Stimulated activated CD8-positive, alpha-beta memory T cell treated with anti-CD3 and anti-CD28 coated beads, Interleukin-2, amount 100 ng/mL, for 1 hour (primary cell): ENCODE measurements at places on chromosomes 16 and 17.
A peak's percentile ranks its signal among the peaks of the same experiment; 100 is the strongest.

DNA sequence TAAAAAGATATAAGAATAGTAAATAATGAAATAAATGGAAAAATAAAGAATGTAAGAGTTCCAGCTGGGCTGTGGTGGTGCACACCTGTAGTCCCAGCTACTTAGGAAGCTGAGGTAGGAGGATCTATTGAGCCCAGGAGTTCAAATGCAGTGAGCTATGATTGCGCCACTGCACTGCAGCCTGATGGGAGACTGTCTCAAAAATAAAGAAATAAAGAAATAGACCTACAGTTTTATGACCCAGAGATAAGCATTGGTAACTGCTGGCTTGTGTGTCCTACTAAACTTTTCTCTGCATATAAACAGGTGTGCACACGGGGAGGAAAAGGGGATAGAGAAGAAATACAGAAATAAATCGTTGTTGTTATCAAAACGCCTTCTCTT lies 7.8 kb upstream of the PDP2 start:
- no peak for DNase-seq

GRCh38 chr17:78381601-78382232 lies 3.3 kb downstream of the PGS1 start:
- no peak for DNase-seq

DNA sequence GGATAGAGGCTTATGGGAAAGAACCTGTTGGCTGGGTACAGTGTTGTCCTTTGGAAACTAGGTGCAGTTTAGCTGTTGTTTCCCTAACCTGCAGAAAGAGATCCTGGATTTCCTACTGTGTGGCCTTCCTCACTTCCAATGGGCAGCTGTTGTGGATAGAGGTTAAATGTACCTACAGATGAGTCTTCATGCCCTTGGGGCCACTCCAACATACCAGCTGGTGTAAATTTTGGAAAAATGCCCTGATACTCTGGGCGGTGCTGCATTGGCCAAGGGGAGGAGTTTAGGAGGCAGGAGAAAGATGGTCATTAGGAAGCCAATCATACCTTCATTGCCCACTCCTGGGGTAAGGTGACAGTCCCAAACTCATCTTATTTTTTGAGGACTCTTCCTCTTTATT lies 70.2 kb downstream of the SNX11 start:
- DNase-seq = no peak

GRCh38 chr17:21302711-21303425 lies 18.4 kb downstream of the MAP2K3 start:
- DNase-seq = no peak

- DNase-seq = no peak
Measured at GRCh38 chr16:73018821-73019456, 29.0 kb downstream of the ZFHX3 start.

DNA sequence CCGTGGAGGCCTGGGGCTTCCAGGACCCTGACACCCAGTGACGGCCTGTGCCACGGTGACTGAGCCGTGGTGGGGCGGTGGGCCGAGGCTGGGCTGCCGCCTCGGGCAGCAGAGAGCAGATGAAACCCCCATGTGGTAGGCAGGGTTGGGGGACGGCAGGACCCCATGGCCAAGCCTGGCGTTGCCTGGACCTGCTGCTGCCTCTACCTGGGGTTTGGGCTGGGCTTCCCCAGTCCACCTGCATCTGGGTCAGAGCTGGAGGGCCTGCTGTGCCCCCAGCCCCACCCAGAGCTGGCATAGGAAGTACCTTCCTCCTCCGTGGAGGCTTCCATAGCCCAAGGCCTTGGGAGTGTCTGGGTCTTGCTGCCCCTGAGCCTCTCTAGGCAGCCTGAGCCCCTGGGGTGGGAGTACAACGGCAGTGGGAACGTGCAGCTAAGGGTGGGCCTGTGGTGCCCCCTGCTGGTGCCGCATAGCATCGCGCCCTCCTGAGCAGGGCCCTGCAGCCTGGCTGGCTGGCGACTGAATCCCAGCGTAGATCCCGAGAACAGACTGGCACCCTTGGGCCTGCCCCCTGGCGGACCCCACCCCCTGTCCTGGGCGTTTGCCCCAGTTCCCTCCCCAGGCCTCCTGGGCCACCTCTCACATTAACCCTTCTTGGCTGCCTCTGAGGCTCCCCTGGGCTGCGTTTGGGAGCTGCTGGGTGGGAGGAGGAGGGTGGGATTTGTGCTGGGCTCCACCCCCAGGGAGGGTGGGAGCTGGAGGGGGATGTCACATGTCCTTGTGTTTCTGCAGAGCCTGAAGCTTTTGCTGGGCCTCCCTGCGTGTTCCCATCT lies 12.6 kb upstream of the ATP6V0C start:
- DNase-seq = peak; percentile 72

DNA sequence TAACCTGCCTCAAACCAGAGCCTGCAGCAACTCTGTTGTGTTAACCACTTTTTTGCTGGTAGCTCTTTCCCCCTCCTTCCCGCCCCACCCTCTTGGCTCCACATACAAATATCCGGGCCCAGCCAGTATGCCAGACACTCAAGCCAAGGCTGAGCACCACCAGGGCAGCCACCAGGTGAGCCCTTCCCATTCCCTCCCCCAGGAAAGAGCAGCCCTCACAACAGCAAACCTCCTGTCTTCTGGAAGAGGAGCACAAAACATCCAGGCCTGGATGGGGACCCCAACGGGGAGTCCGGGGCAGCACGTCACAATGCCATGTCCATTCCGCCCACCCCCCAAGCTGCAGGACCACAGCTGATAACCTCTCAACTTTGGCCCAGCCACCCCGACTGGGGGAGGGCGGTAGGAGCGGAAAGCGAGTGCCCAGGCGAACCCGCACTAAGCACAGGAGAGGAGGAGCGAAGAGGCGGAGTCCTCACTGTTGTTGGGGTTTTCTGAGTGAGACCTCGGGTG lies 757 bp downstream of the ORMDL3 start:
- peak; percentile 36 for DNase-seq

GRCh38 chr16:77273-77806 lies 685 bp upstream of the MPG start:
- DNase-seq = no peak

DNA sequence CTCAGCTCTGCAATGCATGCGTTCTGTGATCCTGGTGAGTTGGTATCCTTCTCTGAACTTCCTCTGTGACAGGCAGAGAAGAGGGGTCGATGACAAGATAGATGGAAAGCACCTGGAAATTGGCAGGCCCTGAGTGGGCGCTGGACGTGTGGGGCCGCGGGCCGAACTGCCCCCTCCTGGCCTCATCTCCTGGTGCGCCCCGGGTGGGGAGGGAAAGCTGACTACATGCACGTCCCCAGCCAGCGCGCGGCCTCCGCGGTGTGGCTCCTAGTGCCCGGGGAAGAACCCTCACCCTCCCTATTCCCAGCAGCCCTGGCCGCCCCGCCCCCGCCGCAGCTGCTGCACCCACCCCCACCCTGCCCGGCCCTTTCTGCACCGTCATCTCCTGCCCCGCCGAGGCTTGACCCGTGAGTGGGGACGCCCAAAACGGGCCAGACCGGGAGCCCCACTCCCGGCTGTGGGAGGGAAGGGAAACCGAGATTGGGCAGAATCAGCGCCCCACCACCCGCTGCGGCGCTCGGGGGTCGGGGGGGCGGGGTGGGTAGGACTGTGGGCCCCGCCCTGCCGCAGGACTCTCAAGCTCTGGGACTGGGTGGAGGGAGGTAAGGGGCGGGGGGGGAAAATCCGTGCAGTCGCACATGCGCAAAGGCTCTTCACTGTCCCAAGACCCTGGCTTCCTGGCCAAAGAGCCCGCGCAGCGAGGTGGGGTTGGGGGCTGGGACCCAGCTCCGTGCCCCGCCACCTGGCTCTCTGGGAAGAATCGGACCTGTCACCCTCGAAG lies at the start of gene NOL3:
Gene NOL3, plus strand, starts transcription at position 371 of the 781 bp plus-strand sequence.
- no peak for DNase-seq

DNA sequence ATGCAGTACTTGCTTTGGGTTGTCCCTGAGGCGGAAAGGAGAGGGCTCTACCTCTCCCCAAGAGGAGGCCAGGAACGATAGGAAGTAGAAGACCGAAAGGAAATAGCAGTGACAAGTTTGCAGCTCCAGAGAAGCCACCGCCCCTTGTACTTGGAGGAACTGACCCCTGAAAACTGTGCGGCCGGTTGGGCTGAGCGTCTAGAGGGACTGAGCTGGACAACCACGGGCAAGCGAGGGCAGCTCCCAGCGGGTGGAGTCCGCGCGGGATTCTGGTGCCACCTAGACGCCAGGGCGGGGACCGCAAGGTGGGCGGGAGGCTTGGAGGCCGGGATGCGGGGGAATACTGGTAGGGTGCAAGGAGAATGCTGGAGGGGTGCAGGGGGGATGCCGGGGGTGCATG lies 1.3 kb upstream of the SLC6A4 start:
- DNase-seq = no peak

- DNase-seq = no peak
Measured at GRCh38 chr16:1184980-1185379, 32.1 kb downstream of the CACNA1H start.

DNA sequence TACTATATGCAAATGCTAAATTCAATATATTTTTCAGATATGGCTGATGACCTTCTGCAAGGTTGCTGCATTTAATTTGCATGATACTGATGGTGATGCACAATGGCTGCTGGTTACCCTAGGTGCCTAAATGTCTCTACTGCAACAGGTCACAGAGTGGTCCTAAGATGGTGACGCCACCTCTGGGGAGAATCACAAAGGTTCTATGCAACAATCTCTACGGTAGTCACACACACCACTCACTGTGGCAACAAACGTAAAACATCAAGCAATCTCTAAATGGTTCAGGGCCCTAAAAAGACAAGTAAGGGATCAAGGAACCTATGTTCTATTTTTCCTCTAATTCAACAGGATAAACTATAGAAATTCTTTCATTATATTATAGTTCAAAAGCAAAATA lies 293.3 kb downstream of the CEP112 start:
- DNase-seq = no peak

- no peak for DNase-seq
Measured at GRCh38 chr17:69325518-69326376, 1.2 kb downstream of the ABCA5 start.

GRCh38 chr16:75138636-75139035 lies 9.7 kb upstream of the ZFP1 start:
- no peak for DNase-seq

- DNase-seq = no peak
Measured at GRCh38 chr16:82660075-82660645, 33.4 kb downstream of the CDH13 start.

DNA sequence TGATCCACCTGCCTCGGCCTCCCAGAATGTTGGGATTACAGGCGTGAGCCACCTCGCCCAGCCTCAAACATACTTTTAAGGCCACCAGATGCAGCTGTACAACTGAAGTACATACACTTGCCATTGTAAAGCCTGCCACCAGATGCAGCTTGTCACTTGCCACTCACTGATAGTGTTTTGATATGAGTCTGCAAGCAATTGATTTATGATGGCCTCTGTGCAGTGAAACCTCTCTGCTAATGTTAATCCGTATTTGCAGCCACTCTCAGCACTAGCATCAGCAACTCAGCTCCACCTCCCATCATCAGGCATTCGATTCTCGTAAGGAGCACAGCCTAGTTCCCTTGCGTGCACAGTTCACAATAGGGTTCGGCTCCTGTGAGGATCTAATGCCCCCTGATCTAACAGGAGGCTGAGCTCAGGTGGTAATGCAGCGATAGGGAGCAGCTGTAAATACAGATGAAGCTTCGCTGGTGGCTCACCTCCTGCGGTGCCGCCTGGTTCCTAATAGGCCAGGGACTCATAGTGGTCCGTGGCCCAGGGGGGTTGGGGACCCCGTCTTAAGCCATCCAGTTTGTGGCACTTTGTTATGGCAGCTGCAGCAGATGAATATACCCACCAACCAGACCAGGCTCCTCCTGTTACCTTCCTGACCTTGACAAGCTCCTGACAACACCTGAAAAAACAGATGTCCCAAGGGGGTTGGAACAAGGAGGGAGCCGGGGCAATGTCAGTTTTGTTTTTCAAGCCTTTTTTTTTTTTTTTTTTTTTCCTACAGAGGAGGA lies 1.3 kb upstream of the HERPUD1 start:
- no peak for DNase-seq

GRCh38 chr17:47703191-47703591 lies 9.2 kb downstream of the TBKBP1 start:
- DNase-seq = no peak

DNA sequence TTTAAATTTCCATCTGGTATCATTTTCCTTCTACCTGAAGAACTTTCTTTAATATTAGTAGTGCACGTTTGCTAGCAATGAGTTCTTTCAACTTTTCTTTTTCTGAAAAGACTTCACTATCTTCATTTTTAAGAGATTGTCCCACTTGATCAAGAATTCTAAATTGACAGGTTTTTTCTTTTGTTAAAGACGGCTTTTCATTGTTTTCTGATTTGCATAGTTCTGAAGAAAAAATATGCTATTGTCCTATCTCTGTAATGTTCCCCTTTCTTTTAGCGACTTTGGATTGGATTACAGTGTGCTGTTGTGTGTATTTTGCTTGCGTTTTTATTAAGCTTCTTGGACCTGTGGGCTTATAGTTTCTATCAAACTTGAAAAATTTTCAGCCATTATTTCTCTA lies 126.3 kb upstream of the NACA2 start:
- no peak for DNase-seq

GRCh38 chr16:49671333-49671732 lies 184.6 kb downstream of the ZNF423 start:
- DNase-seq = no peak

DNA sequence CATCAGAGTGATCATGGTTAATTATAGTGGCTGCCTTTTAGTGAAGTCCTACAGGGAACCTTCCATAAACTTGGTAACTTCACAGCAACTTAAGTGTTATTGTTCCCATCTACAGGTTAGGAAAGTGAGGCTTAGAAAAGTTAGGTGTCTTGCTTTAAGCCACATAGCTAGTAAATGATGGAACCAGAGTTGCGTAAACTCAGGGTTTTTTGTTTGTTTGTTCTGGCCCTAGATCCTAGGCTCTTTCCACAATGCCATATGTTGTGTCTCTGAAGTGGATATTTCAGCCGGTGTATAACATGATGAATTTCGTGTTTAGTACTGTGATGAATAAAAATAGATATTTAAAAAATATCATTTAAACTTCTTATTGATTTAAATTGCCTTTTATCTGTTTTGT lies 27.6 kb downstream of the DNAH9 start:
- no peak for DNase-seq

GRCh38 chr16:78926723-78927210 lies 673.8 kb downstream of the MAF start:
- DNase-seq = no peak

DNA sequence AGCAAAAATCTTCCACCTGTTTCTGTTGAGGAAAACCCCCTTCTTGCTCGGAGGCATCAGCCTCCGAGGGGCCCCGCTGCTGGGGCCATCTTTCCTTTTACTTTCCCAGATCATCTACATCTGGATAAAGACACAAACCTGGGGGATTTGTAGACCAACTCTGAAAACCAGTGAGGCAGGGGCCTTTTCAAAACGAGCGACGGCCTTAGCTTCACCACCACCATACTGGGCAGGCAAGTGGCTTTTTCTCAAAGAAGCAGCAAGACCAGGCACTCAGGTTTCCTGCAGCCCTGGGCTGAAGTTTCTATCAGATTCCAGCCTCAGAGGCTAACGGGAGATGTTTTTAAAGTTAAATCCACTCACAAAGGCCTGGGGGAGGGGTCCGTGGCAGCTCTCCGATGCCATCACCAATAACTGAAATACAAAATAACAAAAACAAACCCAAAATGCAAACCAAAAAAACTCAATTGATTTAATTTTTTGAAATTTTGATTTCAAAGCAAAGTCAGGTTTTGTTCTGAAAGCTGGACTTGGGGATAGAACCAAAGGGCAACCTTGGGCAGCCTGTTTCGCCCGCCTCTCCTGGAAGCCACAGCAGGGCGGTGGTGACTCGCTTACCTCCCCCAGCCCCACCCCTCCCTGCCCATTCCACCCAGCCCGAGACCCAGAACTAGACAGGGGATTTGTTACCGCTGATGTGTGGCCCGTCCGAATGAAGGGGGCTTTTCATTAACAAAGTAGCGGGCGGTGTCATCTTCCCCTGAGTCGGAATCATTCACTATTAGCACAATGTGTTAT lies 55.8 kb downstream of the SALL1 start:
- no peak for DNase-seq
